Pancreas (tissue), 10 donors: ENCODE measurements at places on chromosomes 5 and 9. TPM values are rescaled to one million over a fixed set of nuclear protein-coding genes. Genes with fewer than 3 reads are reported as not detected.
A peak's percentile ranks its signal among the peaks of the same experiment; 100 is the strongest.

The C6 gene
- 48.5 TPM for total RNA-seq

GRCh38 chr9:84761137-84761808 lies 91.7 kb downstream of the NTRK2 start:
- DNase-seq: no peak

DNA sequence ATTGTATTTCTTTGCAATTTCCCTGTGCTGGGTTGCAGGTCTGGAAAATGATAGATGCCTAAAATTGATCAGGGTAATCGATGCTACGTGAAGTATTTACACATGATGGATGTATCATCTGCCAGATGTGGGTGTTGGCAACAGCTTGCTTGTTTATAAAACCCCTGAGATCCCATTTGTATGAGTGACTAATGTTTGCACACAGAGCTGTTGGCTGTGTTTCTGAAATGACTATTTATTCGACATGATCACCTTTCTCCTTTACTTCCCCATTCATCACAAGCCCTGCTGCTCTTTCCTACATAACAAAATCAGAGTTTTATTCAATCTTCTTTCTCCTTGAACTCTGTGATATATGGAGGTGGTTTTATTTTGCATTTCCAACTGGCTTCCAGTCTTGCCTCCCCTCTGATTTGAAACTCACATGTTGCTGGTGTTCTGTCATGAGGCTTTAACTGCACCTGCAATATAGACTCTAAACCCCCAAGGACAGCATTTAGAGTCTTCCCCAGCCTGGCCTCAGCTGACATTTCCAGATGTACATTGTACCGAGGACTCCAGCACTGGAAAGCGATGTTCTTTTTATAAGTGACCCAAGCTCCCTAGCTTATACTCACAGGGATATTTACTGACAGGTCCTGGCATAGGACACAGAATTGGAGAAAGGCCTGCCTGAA lies 50.7 kb upstream of the SHB start:
- DNase-seq: peak; percentile 3

- DNase-seq: no peak
Measured at GRCh38 chr5:57172466-57173318, 1.2 kb upstream of the GPBP1 start.

The NMUR2 gene
- not detected for total RNA-seq

DNA sequence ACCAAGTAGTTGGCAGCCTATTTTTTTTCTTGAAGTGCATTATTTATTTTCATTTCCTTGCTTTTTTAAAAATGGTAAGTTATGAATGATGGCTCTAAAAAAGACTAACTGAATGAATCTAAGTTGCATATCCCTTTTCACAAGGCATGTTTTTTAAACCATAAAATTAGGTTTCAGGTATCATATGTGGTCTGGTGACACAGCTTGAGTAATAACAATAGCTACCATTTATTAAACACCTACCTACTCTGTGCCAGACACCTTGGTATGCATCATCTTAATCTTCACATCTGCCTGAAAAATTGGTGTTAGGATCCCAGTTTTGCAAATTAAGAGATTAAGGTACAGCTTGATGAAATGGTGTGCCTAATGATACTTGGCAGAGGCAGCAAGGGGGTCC lies 4.3 kb upstream of the GABBR2 start:
- no peak for DNase-seq

DNA sequence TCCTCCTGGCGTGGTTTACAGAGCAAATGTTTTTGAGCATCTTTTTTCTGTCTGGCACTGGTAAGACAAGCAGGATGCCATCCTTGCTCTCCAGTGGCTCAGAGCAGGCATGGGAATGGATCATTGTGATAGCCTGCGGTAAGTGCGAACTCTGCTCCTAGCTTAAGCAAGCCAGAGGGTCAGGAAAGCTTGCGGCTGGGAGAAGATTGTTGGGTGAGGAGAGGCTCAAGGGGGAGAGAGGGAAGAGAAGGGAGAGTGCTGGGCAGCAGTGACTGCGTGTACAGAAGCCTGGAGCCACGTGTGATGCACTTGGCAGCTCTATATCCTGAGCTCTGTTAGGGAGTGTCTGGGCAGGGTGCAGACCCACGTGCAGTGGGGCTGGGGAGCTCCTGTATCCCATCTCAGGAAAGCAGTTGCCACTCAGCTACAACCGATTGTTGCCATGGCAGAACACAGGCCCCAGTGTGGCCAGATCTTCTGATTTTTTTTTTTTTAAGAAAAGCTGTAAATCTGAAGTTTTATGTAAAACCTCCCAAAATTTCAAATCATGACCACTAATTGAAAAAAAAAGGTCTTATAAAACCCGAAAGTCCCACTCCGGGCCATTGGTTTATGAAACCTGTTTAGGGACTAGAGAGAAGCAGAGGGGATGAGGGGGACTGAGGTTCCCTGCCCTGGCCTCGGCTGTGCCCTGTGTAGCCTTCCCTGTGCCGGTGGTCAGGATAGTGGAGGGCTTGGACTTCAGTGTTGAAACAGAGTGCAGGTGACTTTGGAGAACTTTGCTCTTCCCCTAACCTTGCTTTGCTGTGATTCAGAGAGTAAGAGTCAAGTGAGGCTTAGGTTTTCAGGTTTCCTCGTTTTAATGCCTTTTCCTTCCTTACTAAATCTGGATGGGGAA lies 67.3 kb downstream of the ZNF618 start:
- no peak for DNase-seq

- DNase-seq: no peak
Measured at GRCh38 chr5:163951069-163951468, 445.6 kb downstream of the MAT2B start.

DNA sequence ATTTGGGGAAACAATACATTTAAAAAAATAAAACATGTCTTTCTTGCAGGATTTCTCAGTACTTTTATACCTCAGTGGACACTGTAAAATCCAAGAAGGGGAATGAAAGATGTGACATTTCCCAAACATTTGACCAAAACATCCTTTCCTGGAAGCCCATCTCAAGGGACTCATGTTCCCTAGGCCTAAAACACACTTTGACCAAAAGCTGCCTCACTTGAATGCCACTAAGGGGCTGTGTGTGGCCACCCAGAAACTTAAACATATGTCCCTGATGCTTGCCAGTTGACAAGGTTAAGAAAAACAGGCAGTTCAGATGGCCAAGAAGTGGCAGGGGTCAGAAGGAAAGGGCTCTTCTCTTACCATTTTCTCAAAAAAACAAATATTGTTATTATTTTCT lies 73.6 kb downstream of the EPB41L4B start:
- DNase-seq: no peak

The TPM2 gene
- 52.8 TPM for total RNA-seq
